ENCODE measurements at places on chromosomes 13 and 19. TPM values are rescaled to one million over a fixed set of nuclear protein-coding genes. Genes with fewer than 3 reads are reported as not detected.

DNA sequence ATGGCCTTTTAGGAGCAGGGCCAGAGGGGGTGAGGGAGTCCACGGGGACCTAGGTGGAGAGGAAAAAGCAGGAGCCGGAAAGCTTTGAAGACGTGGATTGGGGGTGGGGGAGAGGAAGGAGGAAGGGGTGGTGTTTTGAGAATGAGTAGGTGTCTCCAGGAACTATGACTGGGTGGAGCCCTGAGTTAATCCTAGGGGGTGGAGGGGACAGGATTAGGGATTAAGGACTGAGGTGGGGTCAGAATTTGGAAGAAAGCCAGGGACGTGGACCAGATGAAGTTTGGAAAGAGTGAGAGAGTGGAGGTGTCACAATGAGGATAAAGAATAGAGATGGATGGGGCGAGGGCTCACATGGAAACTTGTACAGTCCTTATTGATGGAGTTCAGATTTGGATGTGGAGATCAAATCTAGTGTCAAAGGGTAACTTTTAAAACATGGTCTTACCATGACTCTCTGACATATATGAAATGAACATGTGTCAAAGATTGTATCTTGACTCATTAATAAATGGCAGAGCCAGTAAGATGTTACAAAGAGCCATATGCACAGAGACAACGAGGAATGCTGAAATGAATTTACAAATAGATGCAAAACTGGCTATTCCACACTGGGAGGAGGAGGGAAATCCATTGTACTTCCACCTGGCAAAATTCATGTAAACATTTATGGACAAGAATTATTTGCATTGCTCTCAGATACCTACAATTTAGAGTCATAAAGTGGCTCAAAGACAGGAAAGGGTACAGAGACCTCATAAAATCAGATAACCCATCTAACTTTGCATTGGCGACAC lies 1.7 kb upstream of the KLK13 start:
- no peak for DNase-seq

NLRP5 gene
- polyA plus RNA-seq: not detected

DNA sequence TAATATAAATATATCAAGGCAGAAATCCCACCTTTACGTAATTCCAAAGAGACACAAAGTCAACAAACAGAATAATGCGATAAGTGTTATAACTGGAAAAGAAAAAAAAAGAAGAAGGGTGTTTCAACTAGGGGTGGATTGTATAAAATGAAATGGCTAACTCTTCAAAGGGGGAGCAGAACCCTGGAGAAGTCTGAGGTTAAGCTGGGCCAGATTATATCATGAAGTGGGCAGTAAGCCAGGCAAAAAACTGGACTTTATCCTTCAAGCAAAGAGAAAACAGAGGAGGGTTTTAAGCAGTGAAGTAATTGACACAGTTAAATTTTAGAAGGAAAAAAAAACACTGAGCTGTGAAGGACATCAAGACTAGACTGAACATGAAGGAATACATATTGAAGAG lies 41.9 kb downstream of the TBC1D4 start:
- no peak for DNase-seq

FOXA3 gene
- 0.40 TPM for polyA plus RNA-seq

DNA sequence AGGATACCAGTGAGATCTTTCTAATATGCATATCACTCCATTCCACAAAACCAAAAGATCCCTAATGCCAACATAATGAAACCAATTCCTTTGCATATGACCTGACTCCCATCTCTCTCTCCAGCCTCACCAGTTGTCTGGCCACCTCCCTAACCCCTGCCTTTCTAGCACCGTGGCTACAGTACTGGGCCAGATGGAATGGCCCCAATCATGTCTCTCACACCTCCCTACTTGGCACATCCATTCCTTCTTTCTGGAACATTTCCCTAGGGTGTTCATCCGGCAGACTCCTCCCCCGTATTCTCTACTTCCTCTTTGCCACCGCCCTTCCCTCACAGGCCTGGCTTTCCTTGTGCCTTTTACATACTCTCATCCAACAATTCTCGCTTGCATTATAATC lies 62.0 kb downstream of the GPALPP1 start:
- DNase-seq: no peak

Data from left renal cortex interstitium (tissue), 4 donors.